ENCODE measurements at places on chromosomes 11 and 22.

DNA sequence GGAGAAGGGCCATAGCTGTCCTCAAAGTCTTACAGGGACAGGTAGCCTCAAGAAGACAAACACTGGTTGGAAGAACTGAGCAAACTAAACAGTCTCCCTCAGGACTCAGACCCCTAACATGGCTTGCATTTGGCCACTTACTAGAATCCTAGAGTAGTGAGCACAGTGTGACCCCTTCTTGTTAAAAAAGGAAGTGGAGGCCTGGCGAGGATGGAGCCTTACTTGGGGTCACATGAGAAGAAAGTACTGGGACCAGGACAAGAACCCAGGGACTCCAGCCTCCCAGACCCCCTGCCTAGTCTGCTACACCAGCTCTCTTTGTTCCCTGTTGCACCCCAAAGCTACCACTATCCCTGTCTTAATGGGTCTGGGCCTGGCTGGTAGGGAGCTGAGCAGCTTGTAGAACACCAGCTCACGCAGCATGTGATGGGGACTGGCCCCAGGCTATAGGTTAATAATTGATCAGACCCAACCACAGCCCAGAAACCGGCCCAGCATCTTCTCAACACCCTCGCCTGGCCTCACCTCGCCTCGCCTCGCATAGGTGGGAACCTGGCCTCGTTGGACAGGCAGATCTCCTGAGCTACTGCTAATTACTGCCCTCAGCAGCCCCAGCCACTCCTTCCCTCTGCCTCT, 17.6 kb downstream of the DGAT2 start:
- DNase-seq = no peak

GRCh38 chr22:22705328-22706100, 61.1 kb downstream of the GGTLC2 start:
- no peak for DNase-seq

DNA sequence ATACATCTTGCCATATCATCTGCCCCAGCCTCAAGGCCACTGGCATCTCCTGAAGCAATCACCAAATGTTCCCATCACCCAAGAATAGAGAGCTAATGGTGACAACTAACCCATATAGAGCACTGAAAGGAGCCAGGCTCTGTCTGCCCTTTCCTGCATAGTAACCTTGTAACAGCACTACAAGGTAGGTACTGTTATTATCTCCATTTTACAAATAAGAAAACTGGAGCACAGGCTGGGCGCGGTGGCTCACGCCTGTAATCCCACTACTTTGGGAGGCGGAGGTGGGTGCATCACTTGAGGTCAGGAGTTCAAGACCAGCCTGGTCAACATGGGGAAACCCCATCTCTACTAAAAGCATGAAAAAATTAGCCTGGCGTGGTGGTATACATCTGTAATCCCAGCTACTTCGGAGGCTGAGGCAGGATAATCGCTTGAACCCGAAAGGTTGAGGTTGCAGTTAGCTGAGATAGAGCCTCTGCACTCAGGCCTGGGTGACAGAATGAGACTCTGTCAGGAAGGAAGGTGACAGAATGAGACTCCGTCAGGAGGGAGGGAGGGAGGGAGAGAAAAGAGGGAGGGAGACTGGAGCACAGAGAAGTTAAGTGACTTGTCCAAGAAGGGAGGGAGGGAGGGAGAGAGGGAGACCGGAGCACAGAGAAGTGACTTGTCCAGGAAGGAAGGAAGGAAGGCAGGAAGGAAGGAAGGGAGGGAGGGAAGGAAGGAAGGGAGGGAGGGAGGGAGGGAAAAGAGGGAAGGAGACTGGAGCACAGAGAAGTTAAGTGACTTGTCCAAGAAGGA, 2.2 kb downstream of the SLC35F2 start:
- DNase-seq = no peak

GRCh38 chr11:2940147-2940920, 11.1 kb upstream of the PHLDA2 start:
- DNase-seq = no peak

- no peak for DNase-seq
Measured at GRCh38 chr11:97893612-97894011, 1127.1 kb upstream of the CNTN5 start.

DNA sequence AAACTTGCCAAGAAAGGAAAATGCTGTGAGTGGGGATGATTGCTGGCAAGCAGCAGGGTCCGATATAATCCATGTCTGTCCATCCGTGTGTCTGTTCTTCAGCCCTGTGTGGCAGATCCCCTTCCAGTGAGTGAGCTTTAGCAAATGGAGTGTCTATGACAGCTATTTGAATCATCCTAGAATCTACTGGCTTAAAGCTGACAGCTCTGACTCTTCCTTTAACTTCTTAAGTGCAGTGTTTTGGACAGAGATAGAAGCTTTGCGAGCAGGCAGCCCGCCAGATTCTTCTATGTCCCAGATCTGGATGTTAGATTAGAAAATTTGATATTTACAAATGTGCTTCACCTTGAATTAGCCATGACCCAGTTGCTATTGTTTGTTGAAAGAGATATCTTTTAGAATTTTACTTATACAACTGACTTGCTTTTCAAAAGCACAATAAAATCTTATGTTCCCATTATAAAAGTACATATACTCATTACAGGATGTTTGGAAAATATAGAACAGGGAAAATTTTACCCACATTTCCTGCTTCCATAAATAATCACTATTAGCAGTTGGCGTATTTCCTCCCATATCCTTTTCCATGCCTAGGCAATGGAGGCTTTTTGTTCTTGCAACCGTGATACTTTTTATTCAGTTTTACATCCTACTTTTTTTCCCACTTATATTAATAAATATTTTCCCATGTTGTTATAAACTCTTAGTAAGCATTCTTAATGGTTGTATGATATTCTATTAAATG, 124.5 kb downstream of the COMMD9 start:
- DNase-seq = no peak

GRCh38 chr11:123775715-123776549, 21.6 kb upstream of the OR6X1 start:
- no peak for DNase-seq

DNA sequence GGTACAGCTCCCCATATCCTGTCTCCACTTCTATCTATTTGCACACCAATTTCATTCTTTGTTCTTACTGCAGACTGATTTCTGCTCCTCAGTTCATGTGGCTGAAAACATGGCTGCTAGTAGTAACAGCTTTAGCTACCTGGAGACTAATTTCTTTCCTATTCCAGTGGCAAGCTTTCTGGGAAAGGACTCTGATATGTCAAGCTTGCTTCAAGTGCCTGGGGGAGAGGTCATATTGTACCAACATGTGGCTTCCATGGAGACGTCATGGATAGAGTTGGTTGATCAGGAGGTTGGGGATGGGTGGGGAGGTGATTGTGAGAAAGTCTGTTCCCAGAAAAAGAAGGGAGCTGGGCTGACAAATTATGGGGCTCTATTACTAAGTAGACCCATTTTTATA, 44.9 kb downstream of the ADM start:
- DNase-seq = no peak

DNA sequence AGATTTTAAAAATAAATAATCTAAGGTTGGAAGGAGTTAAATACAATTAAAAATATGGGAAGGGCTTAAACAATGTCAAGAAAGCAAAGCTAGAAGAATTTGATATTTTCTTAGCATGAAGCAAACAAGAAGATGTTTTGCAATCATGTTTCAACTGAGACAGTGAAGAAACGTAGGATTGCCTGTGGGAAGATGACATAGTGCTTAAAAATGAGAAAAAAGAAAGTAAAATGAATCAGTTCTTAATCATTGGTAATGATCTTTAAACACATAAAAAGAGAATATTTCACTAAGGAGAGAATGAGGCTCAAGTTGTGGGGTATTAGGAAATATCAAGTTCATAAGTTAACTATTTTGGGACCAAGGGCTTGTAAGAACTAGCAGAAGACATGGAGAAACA, 855.0 kb downstream of the METTL15 start:
- no peak for DNase-seq

DNA sequence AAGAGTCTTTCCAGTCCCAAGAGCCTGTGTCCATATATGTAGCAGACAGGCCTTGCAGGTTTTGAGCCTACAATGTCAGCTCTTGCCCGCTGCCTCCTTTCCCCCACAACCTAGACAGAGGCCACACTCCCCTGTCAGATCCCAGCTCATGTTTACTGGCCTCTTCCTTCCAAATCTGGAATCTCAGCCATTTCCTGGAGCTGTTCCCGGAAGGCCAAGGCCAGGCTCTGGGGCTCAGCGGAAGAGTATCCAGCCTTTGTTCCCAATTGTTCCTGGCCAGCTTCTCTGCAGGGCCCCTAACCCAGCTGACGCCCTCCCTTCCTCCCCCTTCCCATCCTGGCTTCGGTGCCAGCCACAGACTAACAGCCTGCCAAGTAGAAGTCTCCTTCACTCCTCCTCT, 1.0 kb upstream of the ROBO4 start:
- DNase-seq = peak; percentile 4

- no peak for DNase-seq
Measured at GRCh38 chr11:108125096-108125495, 3.7 kb downstream of the ACAT1 start.

DNA sequence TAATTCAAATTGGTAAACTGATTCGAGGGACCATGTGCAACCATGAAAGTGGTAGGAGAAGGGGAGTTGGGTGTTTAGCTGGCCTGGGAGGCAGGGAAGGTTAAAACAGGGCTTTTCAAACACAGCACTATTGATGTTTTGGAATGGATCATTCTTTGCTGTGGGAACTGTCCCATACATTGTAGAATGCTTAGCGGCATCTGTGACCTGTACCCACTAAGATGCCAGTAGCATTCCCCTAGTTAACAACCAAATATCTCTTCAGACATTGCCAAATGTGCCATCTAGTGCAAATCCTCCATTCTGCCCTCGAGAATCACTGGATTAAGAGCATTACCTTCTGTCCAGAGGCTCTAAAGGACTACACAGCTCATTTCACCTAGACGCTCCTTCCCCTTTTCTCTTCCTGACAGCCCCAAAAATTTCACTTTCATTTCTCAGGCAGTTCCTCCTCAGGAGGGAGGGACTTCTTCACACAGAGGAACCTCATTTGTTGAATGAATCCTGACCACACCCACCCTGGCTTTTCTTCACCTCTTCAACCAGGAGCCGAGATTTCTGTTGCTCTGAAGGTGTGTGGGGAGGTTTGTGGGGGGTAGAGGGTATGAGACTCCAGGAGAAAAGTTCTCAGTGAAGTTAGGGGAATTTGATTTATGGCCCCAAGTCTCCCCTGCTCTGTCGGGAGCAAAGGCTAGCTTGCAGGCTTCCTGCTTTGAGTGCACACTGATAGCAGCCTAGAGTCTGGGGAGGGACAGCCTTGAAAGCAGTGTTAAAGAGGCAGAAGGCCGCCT, at the start of gene TRIM34:
Gene TRIM34 (plus strand): TSS at position 513 of the 791 bp plus-strand sequence. CDS start 7,331 bp downstream, outside the sequence.
- peak; percentile 42 for DNase-seq

- DNase-seq = peak; percentile 85
Measured at GRCh38 chr11:122781378-122782195, 56.7 kb upstream of the CRTAM start.

GRCh38 chr22:41048791-41049717, 43.3 kb upstream of the EP300 start:
- DNase-seq = no peak

DNA sequence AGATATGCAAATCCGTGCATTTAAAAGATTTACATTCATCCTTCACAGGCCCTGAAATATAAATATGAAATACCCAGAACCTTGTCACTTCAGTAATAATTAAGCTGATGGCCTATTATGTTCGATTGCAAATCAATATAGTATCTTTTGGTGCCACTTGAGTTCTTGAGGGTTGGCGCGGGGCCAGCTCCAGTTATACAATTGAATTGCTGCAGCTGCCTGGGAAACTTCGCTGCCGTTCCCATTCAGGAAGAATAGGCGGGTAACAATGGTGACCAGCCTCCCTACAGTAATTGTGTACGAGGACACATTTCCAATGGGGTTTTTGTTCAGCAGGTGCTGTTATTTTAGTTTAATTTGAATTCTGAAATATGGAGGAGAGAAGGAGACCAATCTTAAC, 451.2 kb downstream of the INSC start:
- no peak for DNase-seq

- no peak for DNase-seq
Measured at GRCh38 chr11:44571871-44572270, 6.4 kb downstream of the CD82 start.

- DNase-seq = no peak
Measured at GRCh38 chr22:49229483-49230193, 598.0 kb downstream of the BRD1 start.

DNA sequence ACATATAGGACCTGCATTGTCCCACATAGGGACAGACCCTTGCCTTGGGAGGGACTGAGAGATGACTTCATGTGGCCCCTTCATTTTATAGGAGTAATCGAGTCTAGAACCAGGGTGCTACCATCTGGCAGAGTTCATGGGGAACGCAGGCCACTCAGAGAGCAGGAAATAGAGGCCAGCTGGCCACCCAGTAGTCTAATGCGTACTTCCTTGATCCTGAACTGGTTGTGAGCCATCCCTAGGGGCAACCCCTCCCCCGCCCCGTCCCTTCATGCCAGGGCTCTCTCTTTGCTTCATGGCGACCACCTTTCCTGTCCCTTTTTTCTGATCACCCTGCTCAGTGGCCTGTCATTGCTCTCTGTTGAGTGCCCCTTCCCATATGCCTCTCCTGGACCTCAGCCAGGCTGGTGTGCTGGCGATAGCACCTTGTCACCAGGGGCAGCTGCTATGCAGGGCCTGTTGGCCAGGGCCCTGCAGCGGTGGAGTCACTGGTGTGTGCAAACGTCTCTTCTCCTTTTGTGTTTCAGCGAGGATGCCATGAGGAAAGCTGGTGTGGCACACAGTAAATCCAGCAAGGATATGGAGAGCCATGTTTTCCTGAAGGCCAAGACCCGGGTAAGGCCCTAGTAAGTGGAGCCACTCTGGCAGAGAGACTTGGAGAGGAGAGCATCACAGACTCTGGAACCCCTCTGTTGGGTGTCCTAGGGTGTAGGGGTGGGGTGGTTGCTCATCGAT, 29.3 kb downstream of the MED15 start:
- DNase-seq = no peak

GRCh38 chr11:125401746-125402145, 94.3 kb downstream of the FEZ1 start:
- DNase-seq = no peak

Data from stimulated activated CD4-positive, alpha-beta T cell treated with anti-CD3 and anti-CD28 coated beads, Interleukin-2, amount 100 ng/mL, for 24 hours (primary cell).